CD4-positive, alpha-beta T cell treated with Interleukin-4 for 4 hours (primary cell): ENCODE measurements at places on chromosomes 12 and 14.

DNA sequence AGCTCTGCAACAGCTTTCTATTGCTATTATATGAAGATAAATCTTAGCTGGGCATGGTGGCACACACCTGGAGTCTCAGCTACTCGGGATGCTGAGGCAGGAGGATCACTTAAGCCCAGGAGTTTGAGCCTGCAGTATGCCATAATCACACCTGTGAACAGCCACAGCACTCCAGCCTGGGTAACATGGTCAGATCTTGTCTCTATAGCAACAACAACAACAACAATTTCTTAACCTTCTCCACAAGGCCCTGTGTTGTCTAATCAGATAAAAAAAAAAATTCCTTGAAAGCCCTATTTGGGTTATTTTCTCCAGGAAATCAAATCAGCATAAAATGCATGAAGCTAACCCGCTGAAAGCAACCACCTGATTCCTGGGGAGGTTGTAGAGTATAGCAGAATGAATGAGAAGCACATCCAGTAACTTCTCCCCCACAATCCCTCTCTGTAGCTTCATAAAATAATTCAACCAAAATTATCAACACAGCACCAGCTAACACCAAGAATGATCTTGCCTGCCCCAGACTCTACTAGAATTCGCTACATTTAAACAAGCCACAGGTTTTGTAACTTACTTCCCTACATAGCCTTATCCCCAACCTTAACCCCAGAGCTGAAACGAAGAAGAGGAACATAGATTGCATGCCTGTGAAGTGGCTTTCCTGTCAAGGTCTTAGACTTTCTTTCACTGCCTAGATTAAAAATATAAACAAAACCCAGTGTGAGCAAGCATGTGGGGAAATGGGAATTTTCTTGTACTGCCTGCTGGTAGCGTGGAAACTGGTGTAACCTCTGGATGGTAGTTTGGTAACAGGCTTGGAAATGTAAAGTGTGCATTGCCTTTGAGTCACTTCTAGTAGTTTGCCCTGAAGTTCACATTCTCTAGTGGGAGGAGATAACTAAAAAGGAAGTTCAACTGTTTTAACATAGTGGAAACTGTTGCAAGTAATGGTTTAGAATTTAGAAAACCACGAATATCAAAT, 6.0 kb upstream of the STK38L start:
- DNase-seq = peak; percentile 20

- no peak for DNase-seq
Observed at GRCh38 chr12:127401005-127401404, 866.0 kb upstream of the TMEM132C start.

DNA sequence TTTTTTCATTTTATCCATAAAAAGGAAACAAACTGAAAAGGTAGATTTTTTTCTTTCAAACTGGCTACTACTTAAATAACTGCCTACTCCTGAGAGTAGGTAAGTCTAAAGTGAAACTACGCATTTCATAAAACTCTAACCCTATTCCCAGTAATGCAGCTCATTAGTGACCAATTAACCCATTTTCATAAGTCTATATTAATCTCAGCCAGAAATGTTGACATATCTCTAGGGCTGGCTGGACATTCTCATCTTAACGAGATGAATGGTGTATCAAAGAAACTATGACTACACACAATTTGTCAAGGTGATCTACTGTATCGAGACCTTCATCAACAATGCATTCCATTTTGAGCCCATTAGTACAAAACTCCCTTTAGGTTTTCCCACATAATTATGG, 57.2 kb downstream of the EPS8 start:
- no peak for DNase-seq

GRCh38 chr14:24565766-24566165, 10.3 kb downstream of the CTSG start:
- DNase-seq = no peak

DNA sequence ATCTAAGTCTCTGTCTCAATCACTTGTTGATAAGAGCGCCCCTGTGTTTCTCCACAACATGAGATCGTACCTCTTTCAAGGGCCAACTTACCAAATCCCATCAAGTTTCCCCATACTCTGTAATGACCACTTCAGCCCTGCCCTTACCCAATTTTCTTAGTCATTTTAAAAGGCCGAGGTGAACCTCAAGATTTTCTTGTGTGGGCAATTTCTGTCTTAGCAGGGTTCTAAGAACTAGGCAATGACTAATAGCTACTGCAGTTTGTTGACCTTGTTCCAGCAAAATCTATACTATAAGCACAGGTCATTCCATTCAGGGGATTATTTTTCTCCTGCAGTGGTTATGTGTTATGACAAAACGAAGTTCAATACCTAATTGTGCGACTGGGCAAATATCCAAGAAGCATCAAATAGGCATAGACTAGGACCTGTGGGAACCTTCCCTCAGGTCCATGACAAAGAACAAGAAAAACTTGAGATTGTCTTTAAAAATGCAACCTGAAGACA, 359.8 kb downstream of the PCNX1 start:
- no peak for DNase-seq

- no peak for DNase-seq
Observed at GRCh38 chr12:12022306-12022936, 48.3 kb upstream of the BCL2L14 start.
